ENCODE measurements at places on chromosomes 1 and 21.

DNA sequence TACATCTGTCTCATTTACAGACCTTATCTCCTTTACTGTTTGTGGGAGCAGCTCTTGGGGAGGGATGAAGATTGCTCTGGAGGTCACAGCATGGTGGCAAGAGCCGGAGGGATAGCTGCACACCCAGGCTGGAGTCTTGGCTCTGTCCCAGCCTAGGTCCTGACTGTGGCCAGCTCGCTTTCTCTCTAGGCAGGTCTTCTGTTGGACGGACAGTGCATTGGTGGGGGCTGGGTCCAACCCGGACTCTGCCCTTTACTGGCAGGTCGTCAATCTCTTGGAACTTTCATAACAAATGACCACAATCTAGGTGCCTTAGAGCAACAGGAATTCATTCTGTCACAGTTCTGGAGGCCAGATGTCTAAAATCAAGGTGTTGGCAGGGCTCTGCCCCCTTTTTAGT, 319.8 kb upstream of the C1orf174 start:
- no peak for DNase-seq

DNA sequence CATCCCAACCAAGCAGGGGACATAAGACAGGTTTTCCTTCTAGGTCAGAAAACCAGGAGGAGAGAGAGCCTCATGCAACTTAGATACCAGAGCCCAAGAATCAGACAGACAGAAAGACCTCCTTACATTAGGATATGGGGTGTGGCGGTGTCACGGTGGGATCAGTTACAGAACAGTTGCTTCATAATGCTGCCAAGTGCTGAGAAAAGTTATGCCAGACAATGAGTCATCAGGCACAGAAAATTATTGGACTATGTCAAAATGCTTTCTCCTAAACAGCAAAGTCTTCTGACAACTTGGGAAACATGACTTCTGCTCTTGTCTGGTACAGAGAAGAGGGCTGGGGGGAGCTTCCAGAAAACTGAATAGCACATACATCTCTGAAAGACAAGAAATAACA, 1120.2 kb upstream of the TMPRSS15 start:
- no peak for DNase-seq

- DNase-seq: peak; percentile 55
These were observed 5.0 kb downstream of the PRELP start for GRCh38 chr1:203480525-203481084.

- no peak for DNase-seq
These were observed 351.0 kb upstream of the B3GALT2 start for GRCh38 chr1:193537266-193538002.

DNA sequence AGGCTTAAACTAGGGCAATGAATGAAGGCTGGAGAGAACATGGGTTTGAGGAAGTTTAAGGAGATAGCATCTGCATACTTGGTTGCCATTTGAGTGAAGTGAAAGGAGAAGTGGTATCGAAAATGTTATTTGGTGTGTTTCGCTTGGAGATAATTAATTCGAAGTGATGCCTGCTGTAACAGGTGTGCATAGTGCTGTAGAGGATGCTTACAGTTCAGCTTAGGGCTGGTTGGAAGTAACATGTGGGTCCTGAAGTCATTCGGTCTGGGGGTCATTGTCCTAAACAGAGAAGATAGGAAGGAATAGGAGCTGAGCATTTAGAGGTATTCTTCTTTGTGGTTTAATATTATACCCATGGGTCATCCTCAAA, 301 bp upstream of the NUDT17 start:
- DNase-seq: no peak

- DNase-seq: no peak
These were observed 90.4 kb downstream of the DHRS3 start for GRCh38 chr1:12527564-12527963.

- DNase-seq: no peak
These were observed 131.3 kb downstream of the PATJ start for GRCh38 chr1:61873581-61873980.

GRCh38 chr1:109637446-109637845, 17.8 kb downstream of the AMPD2 start:
- DNase-seq: no peak

DNA sequence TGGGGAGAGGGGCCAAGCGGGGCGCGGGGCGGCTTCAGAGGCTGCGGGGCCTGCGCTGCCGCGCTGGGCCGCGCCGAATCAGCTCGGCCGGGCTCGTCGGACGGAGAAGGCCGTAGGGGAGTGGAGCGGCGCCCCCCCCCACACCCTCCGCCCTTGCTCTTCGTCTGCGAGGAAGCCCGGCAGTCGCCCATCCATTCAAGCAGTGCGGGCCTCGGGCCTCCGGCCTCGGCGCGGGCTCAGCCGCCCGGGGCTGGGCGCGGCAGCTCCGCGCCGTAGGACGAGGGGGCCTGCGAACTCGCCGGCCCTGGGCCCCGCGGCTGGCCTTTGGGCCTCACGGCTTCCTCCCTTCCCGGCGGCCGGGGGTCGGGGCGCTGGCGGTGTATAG, 564 bp downstream of the CTPS1 start:
- DNase-seq: no peak

GRCh38 chr1:181936269-181936668, 125.2 kb downstream of the ZNF648 start:
- no peak for DNase-seq

DNA sequence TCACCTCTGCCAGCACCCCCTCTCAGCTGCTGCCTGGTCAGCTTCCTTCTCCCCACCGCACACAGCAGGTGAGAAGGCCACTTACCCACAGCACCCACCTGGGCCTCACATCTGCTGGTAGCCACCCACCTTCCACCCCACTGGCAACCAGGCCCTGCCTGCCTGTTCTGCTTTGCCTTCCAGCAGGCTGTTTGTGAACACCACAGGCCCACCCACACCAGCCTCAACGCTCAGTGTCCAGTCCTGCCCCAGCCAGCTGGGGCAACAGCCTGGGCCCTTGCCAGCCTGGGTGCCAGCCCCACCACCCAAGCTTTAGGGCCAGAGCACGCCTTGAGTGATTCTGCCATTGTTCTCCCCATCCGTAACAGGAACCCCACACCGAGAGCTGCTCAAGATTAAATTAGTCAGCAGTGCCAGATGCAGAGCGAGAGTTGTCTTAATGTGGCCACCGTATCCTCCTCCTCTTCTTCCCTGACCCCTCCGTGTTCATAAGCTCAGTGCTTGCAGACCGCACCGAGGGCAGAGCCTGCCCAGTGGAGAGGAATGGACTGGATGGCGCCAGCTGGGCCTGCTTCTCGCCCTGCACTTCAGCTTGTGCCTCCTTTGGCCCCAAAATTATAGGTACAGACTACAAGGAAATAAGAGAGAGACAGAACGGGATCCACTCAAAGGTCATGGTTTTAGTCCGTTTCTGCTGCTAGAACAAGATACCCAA, 120.3 kb upstream of the COL6A1 start:
- DNase-seq: no peak

DNA sequence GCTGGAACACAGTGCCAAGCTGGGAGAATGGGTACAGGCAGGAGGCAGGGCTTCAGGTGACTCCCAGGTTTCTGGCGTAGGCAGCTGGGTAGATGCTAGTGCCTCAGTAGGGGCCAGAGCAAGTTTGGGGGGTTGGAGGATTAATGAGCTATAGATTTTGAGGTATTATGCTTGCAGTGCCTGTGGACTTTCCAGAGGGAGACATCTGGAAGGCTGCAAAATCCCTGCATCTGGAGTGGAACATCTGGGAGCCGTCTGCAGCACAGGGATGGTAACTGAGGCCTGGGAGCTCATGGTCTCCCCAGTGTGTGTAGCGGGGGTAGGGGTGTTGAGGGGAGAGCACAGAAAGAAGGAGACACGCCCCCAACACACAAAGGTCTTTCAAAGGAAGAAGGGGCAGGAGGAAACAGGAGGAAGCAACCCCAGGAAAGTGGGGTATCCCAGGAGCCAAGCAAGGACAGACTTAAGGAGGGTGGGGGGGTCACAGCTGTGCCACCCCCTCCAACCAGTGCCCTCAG, 2.2 kb upstream of the PDZK1IP1 start:
- DNase-seq: no peak

DNA sequence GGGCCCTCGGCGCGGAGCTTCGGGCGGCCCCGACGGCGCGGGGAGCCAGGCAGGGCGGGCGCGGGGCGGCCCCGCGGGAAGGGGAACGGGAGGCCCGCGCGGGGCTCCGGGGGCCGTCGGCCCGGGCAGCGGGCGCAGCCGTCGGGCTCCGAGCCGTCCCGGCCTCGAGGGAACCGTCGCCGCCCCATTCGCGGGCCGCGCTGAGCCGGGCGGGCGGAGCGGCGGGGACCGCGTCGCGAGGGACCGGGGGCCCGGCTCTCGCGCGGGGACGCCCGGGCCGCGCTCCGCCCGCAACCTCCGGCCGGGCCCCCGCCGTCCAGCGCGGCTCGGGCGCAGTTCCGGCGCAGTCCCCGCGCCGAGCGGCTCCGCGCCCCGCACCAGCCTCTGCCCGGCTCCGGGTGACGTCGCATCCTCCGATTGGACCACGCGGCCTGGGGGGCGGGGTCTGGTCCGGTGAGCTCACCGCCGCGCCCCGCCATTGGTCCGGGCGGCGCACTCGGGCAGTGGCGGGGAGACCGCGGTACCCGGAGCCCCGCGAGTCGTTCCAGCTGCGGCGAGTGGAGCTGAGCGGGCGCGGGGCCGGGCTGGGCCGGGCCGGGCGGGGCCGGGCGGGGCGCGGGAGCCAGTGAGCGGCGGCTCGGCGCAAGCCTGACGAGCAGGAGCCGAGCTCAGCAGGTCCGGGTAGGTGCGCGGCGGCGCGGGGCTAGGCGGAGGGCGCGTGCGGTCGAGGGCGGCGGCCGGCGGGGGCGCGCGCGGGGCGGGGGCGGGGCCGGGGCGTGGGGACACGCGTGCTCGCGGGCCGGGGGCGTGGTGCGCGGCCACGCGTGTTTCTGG, 66.7 kb upstream of the VAMP3 start:
- peak; percentile 96 for DNase-seq

- DNase-seq: no peak
These were observed 15.5 kb upstream of the SARS1 start for GRCh38 chr1:109198043-109198695.

DNA sequence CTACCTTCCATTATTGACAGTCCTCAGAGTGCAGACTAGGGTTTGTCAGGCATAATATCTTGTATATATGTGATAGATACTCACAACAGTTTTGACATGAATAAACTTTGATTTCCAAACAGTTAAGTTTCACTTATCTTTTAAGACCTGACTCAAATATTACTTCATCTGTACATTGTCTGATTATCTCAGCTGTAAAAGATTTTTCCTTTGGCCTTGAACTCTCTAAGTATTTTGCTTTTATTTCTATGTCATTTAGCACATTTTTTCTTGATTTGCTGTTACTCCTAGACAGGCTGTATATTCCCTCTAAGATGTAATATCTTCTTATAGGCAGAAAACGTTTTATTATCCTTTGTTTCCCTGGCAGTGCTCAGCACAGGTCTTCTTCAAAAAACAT, 65.6 kb upstream of the DMRTA2 start:
- no peak for DNase-seq

GRCh38 chr1:232766241-232766890, 38.9 kb upstream of the MAP10 start:
- DNase-seq: no peak

- no peak for DNase-seq
These were observed 48.8 kb upstream of the WASF2 start for GRCh38 chr1:27538793-27539192.

- no peak for DNase-seq
These were observed 16.2 kb downstream of the CSRP1 start for GRCh38 chr1:201490708-201491131.

GRCh38 chr1:87115317-87115890, 201.0 kb downstream of the HS2ST1 start:
- no peak for DNase-seq

- no peak for DNase-seq
These were observed 1596.9 kb downstream of the PLA2G4A start for GRCh38 chr1:188425687-188426086.

GRCh38 chr1:26350701-26351589, 3.0 kb downstream of the CRYBG2 start:
- DNase-seq: no peak

- no peak for DNase-seq
These were observed 235.6 kb downstream of the OMA1 start for GRCh38 chr1:58310881-58311280.

GRCh38 chr1:114367810-114368209, 143.2 kb downstream of the TRIM33 start:
- no peak for DNase-seq

GRCh38 chr1:181014477-181015250, 8.0 kb downstream of the STX6 start:
- no peak for DNase-seq
